ENCODE measurements at places on chromosomes 6 and 20. TPM values are rescaled to one million over a fixed set of nuclear protein-coding genes. Genes with fewer than 3 reads are reported as not detected.

STX16 gene
- 24.2 TPM for total RNA-seq

DPPA5 gene
- not detected for total RNA-seq

ATRN gene
- total RNA-seq, result 30.3 TPM

C6orf163 gene
- total RNA-seq, result 0.18 TPM

PAX1 gene
- not detected for total RNA-seq

CCDC170 gene
- under 0.01 TPM for total RNA-seq

CFB gene
- total RNA-seq, result 103 TPM

SLC22A2 gene
- total RNA-seq, result not detected

OPRM1 gene
- not detected for total RNA-seq

KHDC1L gene
- total RNA-seq, result not detected

IP6K3 gene
- total RNA-seq, result not detected

DNMT3B gene
- total RNA-seq, result 0.65 TPM

SNTA1 gene
- total RNA-seq, result 28.2 TPM

TTPAL gene
- 8.3 TPM for total RNA-seq

DEFB121 gene
- total RNA-seq, result not detected

LIME1 gene
- 7.3 TPM for total RNA-seq

BTNL2 gene
- not detected for total RNA-seq

GRM1 gene
- not detected for total RNA-seq

TUBB2A gene
- 110 TPM for total RNA-seq

SMOC2 gene
- total RNA-seq, result 0.81 TPM

GTSF1L gene
- total RNA-seq, result not detected

TJAP1 gene
- 13.0 TPM for total RNA-seq

PBOV1 gene
- not detected for total RNA-seq

BMP5 gene
- total RNA-seq, result not detected

ANGPT4 gene
- total RNA-seq, result not detected

CTAGE9 gene
- not detected for total RNA-seq

BEND6 gene
- total RNA-seq, result 4.0 TPM

MOCS1 gene
- 18.0 TPM for total RNA-seq

RGS17 gene
- total RNA-seq, result 4.0 TPM

MUC21 gene
- total RNA-seq, result not detected

DYNLT2 gene
- not detected for total RNA-seq

RAB32 gene
- total RNA-seq, result 78.9 TPM

HLA-DPB1 gene
- total RNA-seq, result 12.1 TPM

NRN1 gene
- not detected for total RNA-seq

PRR18 gene
- total RNA-seq, result not detected

PI16 gene
- not detected for total RNA-seq

IMPG1 gene
- total RNA-seq, result not detected

OR2H2 gene
- total RNA-seq, result not detected

DDX43 gene
- total RNA-seq, result 0.81 TPM

ANKRD66 gene
- total RNA-seq, result not detected

ATP6V1G2 gene
- total RNA-seq, result 1.3 TPM

CDYL gene
- 28.7 TPM for total RNA-seq

HSPA1B gene
- 61.4 TPM for total RNA-seq

CGA gene
- not detected for total RNA-seq

CALHM4 gene
- total RNA-seq, result not detected
